Activated CD8-positive, alpha-beta memory T cell treated with anti-CD3 and anti-CD28 coated beads, Interleukin-2, amount 50 U/mL, for 48 hours (primary cell): ENCODE measurements at places on chromosomes 2 and 18.

GRCh38 chr2:153100151-153100550 is 378.4 kb downstream of the RPRM start:
- no peak for DNase-seq

DNA sequence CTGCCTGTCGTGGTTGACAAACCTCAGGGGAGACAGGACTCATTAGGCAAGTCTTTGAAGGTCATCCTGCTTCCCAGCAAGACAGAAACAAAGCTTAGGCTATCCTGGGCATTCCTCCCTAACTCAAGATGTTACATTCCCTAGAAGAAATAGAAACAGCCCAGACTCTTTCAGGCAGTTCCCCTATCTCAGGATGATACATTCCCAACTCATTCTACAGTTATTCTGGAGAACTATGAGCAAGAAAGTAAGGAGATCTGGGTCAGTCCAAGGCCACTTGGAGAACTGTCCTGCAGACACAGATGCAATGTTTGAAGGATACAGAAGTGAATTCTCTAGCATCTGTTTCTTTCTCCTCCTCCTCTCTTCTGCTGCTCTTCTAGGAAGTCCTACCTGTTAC is 220.1 kb upstream of the NCKAP5 start:
- DNase-seq, result no peak

DNA sequence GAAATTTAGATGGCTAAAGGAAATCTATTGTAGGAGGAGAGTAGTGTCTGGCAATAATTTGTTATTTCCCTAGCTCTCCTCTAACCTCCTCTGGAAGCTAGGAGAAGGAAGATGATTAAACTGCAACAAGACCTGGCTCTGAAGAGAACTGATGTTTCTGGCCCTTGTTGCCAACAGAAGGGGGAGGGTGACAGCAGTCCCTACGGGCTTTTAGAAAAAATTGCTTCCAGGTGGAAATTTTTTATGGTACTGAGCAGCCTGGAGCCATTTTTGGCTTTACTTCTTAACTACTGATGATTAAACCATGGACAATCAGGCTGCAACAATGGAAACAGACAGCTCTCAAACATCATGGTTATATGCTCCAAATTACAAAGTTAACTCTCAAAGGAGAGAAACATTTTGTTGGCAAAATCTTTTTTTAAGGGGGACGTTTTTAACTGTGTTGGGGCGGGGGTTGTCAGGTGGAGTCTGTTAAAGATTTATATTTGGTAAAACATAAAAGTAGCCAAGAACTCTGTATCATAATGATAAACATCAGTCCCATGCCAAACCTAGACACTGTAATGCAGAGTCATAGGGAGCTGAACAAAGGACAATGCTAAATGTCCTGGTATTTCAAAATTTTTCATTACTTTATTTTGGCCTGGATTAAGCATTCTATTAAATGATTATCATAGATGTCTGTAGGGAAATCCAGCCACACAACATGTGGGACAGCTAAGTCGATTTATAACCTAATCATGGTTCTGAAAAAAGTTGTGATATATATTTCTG is 70.0 kb downstream of the EXOC6B start:
- no peak for DNase-seq

GRCh38 chr2:233059797-233060500 is at the start of gene INPP5D:
TSS of gene INPP5D (plus strand) at chr2:233060342. CDS start at chr2:233060479, 137 bp downstream.
- DNase-seq, result peak; percentile 80

- DNase-seq, result peak; percentile 28
Measured at GRCh38 chr18:79782566-79783308, 15.0 kb upstream of the KCNG2 start.
